Ascending aorta (tissue), 2 donors: ENCODE measurements at places on chromosomes 7 and 10. TPM values are rescaled to one million over a fixed set of nuclear protein-coding genes. Genes with fewer than 3 reads are reported as not detected.

DNA sequence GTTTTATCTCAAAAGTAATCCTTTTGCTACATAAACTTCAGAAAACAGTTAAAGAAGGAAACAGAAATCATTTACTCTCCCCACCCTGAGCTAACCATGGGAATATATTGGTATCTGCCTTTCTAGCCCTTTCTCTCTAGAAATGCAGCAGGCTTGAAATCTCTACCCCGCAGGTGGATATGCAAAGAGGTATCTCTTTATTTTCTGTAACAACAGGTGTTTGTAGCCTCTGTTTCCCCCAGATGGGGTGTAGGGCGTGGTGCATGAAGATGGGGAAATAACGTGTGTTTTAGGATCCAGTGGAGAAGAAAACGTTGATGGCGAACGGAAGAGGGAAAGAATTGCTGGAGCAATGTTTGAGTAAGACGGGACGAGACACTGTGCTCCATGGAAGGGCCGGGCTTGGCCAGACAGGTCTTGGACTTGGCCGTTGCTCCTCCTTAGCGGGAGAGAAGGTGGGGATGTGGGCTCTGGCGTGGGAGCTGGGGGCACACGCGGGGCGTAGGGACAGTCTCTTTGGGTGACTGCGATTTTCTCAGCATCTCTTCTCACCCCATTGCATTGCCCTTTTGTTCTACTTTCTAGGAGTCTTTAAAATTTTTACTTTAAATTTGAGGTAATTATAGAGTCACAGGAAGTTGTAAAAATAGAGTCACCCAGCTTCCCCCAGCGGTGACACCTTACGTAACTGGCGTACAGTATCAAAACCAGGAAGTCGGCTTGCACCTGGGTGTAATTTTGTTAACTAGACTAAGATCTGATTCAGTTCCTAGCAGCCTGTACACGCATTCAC lies 82.9 kb downstream of the ELFN1 start:
- DNase-seq, result no peak

GRCh38 chr10:70142555-70142954 lies 3.9 kb downstream of the TYSND1 start:
- no peak for DNase-seq

DNA sequence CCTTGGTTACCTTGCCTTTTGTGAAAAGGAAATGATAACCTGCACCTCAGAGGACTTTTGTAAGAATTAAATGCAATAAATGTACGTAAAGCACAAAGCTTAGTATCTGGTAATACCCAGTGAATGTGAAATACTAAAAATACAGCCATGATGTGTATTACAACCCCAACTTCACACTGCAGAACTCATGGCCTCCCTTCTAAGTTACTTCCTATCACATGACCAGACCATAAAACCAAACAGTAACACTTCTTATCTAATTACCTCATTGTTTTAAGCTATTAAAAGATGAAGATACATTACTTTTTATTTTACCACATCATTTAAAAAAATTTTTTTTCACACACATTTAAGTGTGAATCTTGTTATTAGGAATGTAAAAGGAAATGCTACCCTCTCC lies 29.0 kb downstream of the VPS41 start:
- no peak for DNase-seq

DNA sequence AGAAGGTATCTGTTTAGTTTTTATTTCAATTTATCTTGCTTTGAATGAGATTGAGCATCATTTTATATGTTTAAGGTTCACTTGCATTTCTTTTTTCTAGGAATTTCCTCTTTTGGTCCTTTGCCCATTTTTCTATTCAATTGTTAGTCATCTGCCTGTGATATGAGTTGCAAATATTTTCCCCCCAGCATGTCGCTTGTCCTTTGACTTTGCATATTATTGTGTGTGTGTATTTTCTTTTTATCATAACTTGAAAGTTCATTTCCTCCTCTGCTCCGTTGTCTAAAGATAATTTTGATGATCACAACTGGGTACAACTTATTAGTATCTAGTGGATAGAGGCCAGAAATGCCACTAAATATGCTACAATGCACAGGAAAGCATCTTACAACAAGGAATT lies 132.7 kb upstream of the MDFIC start:
- no peak for DNase-seq

DNA sequence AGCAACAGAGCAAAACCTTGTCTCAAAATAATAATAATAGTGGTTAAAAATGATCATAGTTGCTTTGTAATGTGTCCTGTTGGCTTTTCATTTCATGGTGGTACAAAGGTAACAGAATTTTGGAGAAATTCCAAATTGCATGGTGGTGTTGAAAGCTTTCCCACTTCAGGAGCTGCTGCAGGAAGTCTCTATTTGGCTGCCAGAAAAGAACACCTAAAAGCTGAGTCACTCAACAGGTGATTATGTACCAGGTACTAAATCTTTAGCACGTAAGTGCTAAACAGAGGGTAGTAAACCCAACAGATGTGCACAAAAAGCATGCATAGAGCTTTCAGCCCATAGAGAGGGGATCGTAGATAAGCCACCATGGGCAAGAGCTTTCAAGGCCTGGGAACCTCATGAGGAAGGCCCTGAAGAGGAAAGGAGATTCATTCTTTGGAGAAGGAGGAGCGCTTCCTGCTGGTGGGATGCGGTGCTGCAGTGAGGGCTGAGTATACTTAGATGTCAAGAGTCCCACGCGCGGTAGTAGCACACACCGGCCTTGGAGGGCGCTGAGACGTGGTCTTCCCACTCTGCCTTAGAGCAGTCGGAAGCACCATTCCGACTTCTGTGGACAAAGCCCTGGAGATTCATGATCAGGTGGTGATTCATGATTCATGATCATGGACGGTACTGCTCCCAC lies 118.7 kb downstream of the RALA start:
- DNase-seq, result no peak

GRCh38 chr10:72171175-72171630 lies 44.6 kb upstream of the ANAPC16 start:
- DNase-seq, result no peak

GRCh38 chr7:149644754-149645153 lies 128.6 kb downstream of the ZNF467 start:
- no peak for DNase-seq

- no peak for DNase-seq
Observed at GRCh38 chr10:42827201-42827600, 44.6 kb downstream of the BMS1 start.

- no peak for DNase-seq
Observed at GRCh38 chr7:132137681-132138080, 438.6 kb downstream of the PLXNA4 start.

GRCh38 chr7:116431787-116432526 lies 67.6 kb upstream of the CAV2 start:
- DNase-seq, result no peak

DNA sequence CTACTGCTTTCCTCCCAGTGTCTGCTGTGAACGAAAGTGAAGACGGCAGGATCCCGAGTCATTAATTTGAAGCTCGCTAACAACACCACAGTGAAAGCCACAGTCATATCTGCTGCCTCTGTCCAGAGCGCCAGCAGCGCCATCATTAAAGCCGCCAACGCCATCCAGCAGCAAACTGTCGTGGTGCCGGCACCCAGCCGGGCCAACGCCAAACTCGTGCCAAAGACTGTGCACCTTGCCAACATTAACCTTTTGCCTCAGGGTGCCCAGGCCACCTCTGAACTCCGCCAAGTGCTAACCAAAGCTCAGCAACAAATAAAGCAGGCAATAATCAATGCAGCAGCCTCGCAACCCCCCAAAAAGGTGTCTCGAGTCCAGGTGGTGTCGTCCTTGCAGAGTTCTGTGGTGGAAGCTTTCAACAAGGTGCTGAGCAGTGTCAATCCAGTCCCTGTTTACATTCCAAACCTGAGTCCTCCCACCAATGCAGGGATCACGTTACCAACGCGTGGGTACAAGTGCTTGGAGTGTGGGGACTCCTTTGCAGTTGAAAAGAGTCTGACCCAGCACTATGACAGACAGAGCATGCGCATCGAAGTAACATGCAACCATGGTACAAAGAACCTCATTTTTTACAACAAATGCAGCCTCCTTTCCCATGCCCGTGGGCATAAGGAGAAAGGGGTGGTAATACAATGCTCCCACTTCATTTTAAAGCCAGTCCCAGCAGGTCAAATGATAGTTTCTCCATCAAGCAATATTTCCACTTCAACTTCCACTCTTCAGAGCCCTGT lies 94.8 kb upstream of the KCNMA1 start:
- no peak for DNase-seq

GRCh38 chr7:12769444-12769843 lies 82.0 kb downstream of the ARL4A start:
- no peak for DNase-seq

GRCh38 chr10:66924674-66925345 lies 1.0 kb upstream of the LRRTM3 start:
- no peak for DNase-seq

DNA sequence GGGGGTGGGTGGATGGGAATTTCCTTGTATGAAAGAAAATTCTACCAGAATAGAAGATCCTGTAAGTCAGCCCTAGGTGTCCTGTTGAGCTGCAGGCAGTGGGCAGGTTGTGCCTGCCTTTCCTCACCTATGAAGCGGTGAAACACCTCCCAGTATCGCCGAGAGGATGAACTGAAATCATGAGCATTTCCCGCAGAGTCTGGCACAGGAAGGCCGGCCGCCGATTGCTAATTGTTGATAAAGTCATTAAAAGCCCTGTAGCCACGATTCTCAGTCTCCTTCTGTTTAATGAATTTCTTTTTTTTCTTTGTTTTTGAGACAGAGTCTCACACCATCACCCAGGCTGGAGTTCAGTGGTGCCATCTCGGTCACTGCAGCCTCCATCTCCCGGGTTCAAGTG lies 142.1 kb downstream of the CAMK1D start:
- no peak for DNase-seq

Gene NUTM2E
- not detected for total RNA-seq

Gene POMZP3
- total RNA-seq, result 9.8 TPM

Gene BTBD16
- total RNA-seq, result not detected

Gene BCAP29
- 73.2 TPM for total RNA-seq

Gene SCART1
- 4.8 TPM for total RNA-seq

Gene SPDYE16
- not detected for total RNA-seq

Gene MINDY3
- total RNA-seq, result 13.7 TPM

Gene CYP26A1
- not detected for total RNA-seq

Gene HOXA11
- total RNA-seq, result not detected

Gene AGFG2
- total RNA-seq, result 30.0 TPM
